ENCODE measurements at places on chromosomes 6 and 20.
A peak's percentile ranks its signal among the peaks of the same experiment; 100 is the strongest.

GRCh38 chr6:72850040-72850439 lies 228.2 kb downstream of the KCNQ5 start:
- DNase-seq = no peak

DNA sequence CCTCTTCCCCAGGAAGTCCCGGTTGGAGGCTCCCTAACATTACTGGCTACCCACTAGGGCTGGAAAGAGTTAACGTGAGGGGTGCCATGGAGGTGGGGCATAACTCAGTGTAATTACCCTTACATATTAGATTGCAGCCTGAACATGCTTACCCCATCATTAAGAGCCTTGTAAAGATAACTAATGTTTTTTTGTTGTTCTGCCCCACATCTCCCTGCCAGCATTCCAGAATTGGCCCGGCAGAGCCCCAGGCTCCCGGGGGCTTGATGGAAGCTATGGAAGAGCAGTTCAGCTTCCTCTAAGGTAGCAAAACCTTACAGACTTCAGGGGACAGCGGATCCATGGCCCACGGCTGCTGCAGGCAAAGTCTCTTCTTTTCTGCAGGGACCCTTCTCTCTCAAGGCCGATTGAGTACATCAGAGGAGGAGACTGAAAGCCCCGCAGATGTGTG lies 166.1 kb upstream of the FOXQ1 start:
- DNase-seq = no peak

DNA sequence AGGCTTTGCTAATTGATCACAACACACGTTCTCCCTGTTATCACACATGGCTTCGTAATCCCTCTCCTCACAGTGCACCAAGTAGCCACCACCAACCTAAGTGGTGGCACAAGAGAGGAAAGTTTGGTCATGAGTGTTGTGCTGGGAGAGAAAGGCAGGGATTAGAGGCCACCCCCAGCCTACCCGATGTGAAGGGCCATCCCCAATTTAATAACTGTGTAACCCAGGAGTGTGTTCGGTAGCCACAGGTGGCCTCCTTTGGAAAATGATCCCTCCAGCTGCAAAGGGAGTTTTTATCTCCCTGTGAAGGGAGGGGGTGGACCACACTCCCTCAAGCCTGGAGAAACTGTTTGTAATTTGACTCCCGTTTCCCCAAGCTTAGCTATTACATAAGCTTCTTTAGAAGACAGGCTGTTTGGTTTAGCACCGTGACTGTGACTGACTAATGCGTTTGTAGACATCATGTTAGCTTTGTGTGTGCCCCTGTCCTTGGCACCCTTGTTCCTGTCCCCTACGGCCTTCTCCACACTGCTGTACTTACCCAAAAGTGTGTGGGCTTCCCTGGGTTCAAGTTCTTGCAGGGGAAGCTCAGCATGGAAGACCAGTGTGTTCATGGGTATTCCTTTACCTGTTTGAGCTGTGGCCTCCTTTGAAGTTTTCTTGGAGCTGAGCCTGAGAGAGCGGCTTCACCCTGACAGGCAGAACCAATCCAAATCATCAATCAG lies 20.6 kb downstream of the PPP1R16B start:
- no peak for DNase-seq

- DNase-seq = peak; percentile 7
These were observed 56.6 kb downstream of the SNX14 start for GRCh38 chr6:85537055-85537494.

DNA sequence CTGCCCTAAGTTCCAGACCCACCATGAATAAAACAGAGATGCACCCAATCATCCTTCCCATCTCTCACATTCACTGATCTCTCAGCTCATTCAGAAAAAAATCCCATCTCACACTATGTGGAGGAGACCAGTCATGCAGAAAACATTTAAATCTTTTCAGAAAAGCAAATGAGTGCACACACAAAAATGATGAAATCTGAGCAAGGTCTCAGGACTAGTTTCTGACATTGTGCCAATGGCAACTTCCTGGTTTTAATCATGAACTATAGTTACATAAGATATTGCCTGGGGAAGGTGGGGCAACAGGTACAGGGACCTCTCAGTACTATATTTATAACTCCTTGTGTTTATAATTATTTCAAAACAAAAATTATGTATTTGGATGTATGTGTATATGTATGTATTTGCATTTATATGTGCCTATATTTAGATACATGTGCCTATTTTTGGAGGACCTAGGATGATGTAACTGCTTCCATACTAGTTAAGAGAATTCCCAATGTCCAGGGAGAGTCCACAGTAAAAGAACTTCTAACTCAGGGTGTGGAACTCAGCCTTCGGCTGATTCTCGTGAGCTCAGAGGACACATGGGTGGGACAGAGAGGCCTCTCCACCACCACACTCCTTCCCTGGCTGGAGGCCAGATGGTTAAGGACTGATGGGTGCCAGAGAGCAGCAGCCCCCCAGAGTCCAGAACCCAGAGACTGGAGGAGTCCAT lies 71.7 kb upstream of the MAP3K4 start:
- no peak for DNase-seq

DNA sequence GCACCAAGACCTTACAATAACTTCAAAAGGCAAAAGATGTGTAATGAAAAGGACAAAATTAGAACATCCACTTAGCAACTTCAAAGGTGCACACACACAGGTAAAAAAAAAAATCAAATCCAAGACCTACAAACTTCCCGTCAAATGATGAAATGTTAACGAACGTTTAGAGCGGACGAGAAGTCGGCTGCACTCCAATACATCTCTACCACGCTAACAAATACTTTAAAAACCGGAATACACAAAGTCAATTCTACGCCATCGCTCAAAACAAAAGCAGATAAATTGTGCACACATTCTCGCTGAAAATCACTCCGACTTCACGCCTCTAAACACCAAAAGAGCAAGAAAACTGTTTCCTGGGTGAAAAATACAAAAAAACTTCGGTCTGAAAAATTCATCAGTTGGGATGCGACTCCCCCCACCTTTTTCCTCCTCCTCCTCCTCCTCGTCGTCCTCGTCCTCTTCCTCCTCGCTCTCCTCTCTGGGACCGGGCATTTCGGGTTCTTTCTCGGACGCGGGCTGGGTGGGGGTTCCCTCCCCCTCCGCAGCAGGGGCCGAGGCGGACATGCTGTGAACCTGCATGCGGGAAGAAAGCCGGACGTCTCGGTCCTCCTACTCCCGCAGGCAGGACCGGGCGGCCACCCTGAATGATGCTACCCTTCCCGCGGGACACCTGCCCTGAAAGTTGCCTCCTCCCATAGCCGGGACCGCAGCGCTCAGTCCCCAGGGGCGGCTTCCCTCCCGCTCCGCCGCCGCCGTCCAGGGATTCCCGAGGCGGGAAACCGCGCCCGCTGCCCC lies 712 bp downstream of the DEK start:
- DNase-seq = no peak

- no peak for DNase-seq
These were observed 108.2 kb upstream of the NFATC2 start for GRCh38 chr20:51650685-51651134.

DNA sequence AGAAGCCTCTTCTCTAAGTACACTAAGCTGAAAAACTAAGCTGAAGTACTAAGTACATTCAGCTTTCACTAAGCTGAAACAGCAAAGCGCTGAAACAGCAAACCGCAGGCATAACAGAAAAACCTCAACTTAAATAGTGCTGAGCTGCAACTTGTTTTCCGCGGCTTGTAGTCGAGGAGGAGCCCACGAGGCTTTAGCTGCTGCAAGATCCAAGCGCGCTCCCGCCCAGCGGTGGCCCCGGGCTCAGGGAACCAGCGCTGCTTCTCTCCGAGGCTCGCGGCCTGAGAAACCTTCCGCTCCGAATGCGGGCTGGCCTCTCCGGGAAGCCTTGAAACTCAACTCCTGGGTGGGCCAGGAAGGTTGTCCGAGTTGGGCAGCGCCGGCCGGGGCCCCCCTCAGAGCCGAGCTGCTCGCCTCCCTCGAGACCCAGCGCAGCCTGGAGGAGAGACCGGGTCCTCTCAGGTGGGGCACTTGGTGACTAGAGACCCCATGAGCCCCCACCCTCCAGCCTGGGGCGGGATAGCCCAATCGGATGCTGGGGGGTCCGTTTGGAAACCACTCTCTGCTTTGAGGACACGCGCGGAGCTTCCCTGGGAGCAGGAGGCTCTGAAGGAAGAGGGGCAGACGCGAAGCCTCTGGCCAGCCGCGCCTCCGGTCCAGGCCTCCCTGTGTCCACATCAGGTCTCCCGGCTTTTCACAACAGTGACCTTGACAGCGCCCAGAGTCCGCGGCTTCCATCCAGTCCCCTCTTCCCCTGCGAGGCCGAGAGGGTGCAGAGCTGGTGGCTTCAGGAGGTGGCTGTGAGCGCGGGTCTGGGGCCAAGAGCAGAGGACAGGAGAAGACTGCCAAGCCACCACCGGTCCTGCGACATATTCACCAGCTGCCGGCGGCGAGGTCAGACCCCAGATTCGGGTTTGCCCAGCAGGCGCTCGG lies 38.1 kb upstream of the HLA-E start:
- peak; percentile 70 for DNase-seq

GRCh38 chr6:102356170-102356569 lies 962.7 kb downstream of the GRIK2 start:
- DNase-seq = no peak

DNA sequence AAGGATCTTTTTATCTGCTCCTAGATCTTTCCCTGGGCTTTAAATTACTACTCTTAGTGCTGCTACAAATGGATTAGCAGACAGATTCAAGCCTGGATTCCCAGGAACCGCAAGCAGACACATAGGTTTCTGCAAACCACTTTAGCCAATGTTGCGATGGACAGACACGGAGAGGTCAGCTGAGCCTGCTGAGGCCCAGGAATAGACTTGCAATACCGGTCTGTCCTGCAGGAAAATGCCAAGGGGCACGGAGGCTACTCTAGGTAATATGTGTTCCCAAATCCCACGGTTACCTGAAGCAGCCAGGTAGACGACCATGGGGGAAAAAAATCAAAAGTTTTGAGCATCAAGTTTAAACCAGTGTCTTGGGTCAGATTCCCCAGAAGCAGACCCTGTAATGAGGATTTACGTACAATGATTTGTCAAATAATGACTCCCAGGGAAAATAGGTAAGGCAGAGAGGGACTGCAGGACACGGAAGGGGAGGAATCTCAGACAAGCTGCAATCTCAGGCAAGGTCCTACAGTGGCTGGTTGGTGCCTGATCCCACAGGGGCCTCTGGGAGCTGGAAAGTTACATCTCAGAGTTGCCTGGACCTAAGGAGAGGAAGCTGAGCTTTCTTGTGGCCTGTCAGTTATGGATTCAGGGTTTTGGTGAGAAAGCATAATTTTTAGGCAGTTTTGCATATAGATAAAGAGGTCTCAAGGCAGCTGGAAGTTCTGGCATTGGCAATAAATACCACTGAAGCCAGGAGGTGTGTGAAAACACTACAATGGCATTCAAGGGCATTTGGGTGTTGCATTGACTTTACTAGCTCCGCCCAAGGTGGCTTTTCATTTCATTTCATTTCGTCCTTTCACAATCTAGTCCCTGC lies 12.5 kb downstream of the OTOR start:
- DNase-seq = no peak

DNA sequence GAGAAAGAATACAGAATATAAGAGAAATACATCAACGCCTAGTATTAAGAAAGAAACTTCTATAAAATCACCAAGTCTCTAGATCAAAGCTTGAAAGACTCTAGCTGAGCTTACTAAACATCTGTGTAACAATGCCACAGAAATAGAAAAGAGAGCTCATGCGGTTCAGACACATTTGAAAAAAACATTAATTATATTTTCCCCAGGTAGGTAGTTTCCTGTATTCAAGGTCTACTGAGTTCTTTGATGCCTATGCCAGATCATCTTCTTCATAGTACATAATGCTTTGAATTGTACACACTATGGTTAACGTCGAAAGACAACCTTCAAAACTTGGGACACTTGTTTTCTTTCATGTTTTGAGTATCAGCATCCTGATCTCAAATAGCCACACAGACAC lies 11.3 kb downstream of the MOXD1 start:
- DNase-seq = no peak

- DNase-seq = no peak
These were observed 50.8 kb downstream of the PREX1 start for GRCh38 chr20:48777005-48777404.

GRCh38 chr20:5122873-5123260 lies 3.1 kb upstream of the PCNA start:
- no peak for DNase-seq

DNA sequence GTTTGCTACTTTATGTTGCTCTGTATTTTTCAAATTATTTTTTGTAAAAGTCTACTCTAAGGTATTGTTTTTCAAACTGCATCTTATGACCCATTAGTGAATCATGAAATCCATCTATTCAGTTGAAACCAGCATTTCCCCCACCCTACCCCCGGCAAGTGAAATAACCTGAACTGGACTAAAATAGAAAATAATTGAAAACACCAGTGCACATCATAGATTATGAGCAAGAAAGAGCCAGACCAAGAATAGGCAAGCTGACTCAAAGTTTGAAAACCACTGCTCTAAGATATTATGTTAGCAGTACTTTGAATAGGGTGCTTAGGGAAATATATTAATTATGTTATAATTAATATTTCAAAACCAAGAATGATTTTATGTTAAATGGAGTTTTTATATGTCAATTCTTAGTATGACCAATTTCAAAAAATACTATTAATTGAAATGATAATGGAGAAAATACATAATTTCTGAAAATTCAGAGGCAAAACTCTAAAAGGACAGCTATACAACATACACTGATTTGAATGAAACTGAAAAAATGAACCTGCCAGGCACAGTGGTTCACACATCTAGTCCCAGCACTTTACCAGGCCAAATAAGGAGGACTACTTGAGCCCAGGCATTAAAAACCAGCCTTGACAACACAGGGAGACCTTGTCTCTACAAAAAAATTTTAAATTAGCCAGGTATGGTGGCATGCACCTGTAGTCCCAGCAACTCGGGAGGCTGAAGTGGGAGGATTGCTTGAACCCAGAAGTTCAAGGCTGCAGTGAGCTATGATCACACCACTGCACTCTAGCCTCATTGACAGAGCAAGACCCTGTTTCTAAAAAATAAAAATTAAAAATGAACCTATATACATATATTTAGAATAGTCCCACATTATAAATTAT lies 112.0 kb downstream of the CDK19 start:
- peak; percentile 21 for DNase-seq

- no peak for DNase-seq
These were observed 10.9 kb downstream of the SLC32A1 start for GRCh38 chr20:38735172-38735571.
